ENCODE measurements at places on chromosomes 3 and 15. TPM values are rescaled to one million over a fixed set of nuclear protein-coding genes. Genes with fewer than 3 reads are reported as not detected.

The B3GALNT1 gene
- total RNA-seq = 16.9 TPM

The ANP32A gene
- 50.8 TPM for total RNA-seq

The RARB gene
- 15.5 TPM for total RNA-seq

The HTR3E gene
- not detected for total RNA-seq

The ZNF860 gene
- total RNA-seq = 1.0 TPM

The BNC1 gene
- total RNA-seq = 7.9 TPM

The VPS33B gene
- 15.0 TPM for total RNA-seq

The ITIH1 gene
- total RNA-seq = not detected

The MST1R gene
- 1.9 TPM for total RNA-seq

The TMEM41A gene
- 8.8 TPM for total RNA-seq

The AGTR1 gene
- total RNA-seq = 3.3 TPM

The FSIP1 gene
- total RNA-seq = 1.6 TPM

The BNIP2 gene
- 122 TPM for total RNA-seq

The APOD gene
- total RNA-seq = 1.6 TPM

The TLR9 gene
- under 0.01 TPM for total RNA-seq

The SEMA5B gene
- not detected for total RNA-seq

The PTPRG gene
- 58.2 TPM for total RNA-seq

The CLDN16 gene
- total RNA-seq = not detected

The SMCO1 gene
- not detected for total RNA-seq

The GOLGA8O gene
- not detected for total RNA-seq

The SKOR1 gene
- 0.15 TPM for total RNA-seq

The PARP15 gene
- 0.87 TPM for total RNA-seq

The GNAT1 gene
- total RNA-seq = not detected

The PLCH1 gene
- total RNA-seq = 0.17 TPM

The BMF gene
- total RNA-seq = 6.4 TPM

The CAND2 gene
- total RNA-seq = 16.9 TPM

The GRK7 gene
- total RNA-seq = under 0.01 TPM

The REC114 gene
- total RNA-seq = not detected

The RHCG gene
- not detected for total RNA-seq

All from smooth muscle cell of trachea (primary cell).